BJ (cell line): ENCODE measurements at places on chromosomes 6 and 20. TPM values are rescaled to one million over a fixed set of nuclear protein-coding genes. Genes with fewer than 3 reads are reported as not detected.

Gene TRIM39
- polyA plus RNA-seq: 7.4 and 8.1 TPM in 2 replicates

Gene DEFB132
- not detected in 2 replicates for polyA plus RNA-seq

Gene C6orf89
- 66.0 and 71.4 TPM in 2 replicates for polyA plus RNA-seq

Gene RAB23
- polyA plus RNA-seq: 20.6 and 51.0 TPM in 2 replicates

Gene FOXS1
- polyA plus RNA-seq: 0.05 TPM in 1 of 2 replicates, not detected in the other

Gene AGER
- 2.4 and 2.6 TPM in 2 replicates for polyA plus RNA-seq

Gene HSD17B8
- polyA plus RNA-seq: 2.1 and 3.4 TPM in 2 replicates

- DNase-seq: no peak
These were observed 30.4 kb downstream of the IBTK start for GRCh38 chr6:82217018-82217586.

DNA sequence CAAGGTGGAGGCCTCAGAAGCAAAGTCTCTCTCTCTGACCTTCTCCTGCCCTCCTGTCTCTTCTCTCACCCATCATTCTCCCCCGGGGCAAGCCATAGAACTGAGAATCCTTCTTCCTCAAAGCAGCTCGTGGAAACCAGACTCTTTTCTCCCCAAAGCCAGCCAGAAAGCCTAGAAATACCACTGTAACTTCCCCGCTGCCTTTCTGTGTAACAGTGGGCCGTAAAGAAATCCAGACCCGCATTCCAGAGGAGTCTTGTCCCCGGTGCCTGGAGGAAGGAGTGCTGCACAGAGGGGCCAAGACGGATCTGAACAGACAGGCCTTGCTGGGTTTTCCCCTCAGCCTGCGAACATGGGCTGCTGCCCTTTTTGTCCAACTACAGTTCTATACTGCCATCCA is 977 bp upstream of the SLC22A2 start:
- DNase-seq: no peak

DNA sequence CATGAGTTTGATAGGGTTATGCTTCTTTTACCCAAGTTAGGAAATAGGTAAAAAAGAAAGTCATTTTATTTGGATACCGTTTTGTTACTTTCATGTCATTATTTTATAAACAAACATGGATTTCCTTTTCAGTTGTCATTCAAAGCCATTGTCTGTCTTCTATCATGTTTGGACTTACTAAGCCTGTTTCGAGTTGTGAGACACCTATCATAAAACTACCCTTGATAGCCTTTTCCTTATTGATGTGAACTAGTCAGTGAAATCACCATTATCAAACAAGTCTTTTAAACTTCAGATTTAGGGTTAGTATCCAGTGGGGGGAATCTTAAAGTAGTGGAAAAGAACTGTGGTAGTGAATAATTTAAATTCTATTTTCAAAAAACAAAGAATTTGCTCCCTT is 85.0 kb upstream of the KIF25 start:
- no peak for DNase-seq

- DNase-seq: no peak
These were observed 442.4 kb downstream of the CD83 start for GRCh38 chr6:14559746-14560536.

GRCh38 chr6:15332446-15332845 is 86.6 kb downstream of the JARID2 start:
- no peak for DNase-seq

DNA sequence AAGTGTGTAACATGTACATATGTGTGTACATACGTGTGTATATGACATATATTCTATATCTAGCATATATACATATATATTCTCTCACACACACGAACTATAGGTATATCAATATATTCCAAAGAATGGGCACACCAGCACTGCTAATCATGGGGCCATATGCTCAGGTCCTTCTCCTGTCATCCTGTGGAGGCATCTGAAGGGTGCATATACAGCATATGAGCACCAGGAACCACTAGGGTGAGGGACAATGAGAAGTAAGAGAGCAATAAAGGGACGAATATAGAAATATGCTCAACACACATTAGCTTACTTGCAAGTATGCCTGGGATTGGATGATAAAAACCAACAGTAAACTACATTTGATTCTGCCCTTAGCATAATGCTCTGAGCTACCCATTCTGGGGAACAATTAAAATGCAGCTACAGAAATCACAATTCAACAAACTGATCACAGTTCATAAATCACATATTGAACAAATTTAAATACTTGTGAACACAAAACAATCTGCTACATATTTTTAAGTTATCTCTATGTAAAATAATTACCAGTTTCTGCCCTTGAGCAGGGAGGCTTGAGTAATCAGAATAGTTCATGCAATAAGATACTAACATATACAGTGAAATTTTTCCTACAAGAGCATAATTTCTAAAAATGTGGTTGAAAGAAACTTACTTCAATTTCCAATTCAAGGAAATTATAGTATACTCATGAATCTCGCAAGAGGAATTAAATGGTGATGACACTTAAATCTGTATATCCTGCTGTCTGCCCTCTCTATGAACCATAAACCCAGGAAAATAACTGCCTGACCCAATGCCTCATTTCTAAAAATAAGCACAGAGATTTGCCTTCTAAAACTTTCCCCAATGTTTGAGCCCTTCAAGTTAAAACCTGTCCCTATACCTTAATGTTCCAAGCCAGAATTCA is 272.2 kb upstream of the THEMIS start:
- DNase-seq: no peak

DNA sequence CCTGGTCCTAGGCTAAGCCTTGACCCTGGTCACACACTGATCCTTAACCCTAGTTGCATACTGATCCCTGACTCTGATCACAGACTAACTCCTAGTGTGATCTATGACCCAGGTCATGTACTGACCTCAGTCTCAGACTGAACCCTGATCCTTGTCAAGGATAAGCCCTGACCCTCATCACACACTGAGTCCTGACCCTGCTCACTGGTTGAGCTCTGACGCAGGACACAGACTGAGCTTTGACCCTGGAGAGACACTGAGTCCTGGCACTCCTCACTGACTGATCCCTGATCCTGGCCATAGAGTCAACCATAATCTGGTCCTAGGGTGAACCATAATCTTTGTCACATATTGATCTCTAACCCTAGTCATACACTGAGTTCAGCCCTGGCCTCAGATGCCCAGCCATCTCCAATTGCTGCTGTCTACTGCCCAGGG is 37.9 kb downstream of the KCNB1 start:
- no peak for DNase-seq

GRCh38 chr6:72952808-72953630 is 272.3 kb downstream of the KHDC1L start:
- DNase-seq: no peak

DNA sequence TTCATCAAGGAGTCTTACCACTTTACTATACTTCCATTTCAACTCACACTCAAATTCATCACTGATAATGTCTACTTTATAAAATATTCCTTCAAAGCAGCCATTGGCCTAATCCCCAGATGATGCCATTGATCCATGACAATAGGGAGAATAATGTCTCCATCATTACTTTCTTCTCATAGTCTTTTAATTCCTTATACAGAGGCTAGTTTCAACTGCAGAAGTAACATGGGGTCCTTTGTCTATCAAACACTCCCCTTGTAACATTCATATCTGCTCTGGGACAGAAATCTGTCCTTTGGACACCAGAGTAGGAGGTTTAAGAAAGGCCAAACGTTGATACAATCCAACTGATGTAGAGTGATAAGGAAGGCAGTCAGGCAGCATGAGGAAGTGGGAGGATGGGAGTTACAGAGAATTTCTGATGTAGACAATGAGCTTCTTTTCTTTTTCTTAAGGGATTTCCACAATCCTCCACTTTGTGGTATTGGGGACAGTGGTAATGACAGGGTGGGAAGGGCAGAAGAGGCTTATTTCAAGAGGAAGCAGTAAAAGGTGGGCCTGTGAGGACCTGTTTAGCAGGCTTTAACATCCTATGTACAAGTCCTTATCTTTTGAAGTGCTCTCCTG is 18.9 kb upstream of the HLA-DOA start:
- DNase-seq: no peak

- no peak for DNase-seq
These were observed 533 bp downstream of the ZFAND3 start for GRCh38 chr6:37819802-37820717.

DNA sequence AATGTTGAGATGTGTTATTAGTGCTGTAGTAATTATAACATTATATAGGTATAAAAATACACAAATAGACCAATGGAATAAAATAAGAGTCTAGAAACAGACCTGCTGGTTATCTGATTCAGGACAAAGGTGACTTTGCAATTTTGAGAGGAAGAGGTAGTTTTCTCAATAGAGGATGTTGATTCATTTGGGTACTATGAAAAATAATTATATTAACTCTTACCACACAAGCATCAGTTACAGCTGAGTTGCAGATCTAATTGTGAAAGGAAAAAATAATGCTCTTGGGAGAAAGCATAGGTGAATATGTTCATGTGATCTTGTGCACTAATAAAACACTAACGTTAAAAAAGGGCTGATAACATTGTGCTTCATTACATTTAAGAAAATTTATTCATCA is 103.0 kb downstream of the BCKDHB start:
- DNase-seq: no peak

GRCh38 chr6:116945809-116946208 is 68.8 kb downstream of the RFX6 start:
- DNase-seq: no peak
